Fibroblast of lung (primary cell): ENCODE measurements at places on chromosomes 6 and 20.

DNA sequence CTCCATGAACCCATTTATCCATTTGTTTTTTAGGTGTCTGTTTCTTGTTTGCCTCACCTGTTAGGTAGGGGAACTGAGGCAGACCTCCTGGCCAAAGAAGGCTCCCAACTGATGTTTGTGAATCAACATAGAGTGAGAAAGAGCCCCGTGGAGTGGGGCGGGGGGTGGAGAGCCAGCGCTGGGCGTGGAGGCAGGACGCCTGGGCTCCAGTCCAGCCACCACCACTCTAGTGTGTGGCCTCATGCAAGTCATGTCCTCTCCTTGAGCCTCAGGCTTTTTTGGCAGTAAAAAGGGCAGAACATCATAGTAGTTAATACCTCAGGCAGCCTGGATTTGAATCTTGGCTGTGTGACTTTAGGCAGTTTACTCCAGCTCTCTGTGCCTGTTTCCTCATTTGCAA is 42.2 kb upstream of the SCRT2 start:
- no peak for DNase-seq

DNA sequence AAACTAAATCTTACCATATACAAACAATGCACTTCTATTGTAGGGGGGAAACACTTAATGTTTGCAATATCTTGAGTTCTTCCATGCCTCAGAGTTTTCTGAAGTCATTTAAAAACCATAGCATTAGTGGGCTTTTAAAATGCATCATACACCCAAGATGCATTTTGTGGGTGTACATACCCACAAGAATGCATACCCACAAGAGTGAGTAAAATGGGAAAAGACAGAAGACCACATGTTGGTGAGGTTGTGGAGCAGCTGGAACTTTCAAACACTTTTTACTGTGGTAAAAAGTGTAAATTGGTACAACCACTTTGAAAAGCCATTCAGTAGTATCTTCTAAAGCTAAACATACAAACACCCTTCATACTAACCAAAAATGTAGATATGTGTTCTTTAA is 57.5 kb downstream of the CYB5R4 start:
- DNase-seq = peak; percentile 48

GRCh38 chr20:58852543-58853271 is at the start of gene GNAS:
GNAS (plus strand) TSS chr20:58852716.
- peak; percentile 56 for DNase-seq

DNA sequence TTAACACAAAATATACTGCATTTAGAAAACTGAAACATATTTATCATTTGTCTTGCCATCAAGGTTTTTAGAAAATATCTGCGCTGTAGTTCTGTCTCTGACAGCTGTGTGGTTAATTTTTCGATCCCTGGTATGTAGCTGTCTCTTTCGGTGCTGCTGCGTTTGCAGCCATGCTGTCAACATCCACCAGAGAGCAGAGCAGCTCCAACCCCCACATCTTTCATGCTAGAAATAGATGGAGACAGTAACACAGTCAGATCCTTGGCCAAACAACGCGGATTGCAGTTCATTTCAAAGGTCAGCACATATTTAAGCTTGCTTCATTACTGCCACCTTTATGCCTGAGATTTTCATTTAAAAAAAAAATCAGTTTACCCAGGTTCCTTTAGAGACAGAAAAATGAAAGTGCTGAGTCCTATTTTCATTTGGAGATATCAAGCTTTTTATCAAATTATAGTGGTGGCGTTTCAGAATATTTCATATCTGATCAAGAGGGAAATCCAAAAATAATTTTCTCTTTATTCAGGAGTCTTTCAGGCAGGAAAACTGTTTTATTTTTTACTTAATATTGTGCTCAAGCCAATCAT is 157.7 kb upstream of the MMS22L start:
- peak; percentile 38 for DNase-seq

GRCh38 chr6:107736713-107737396 is 87.3 kb downstream of the SCML4 start:
- no peak for DNase-seq

GRCh38 chr20:38418509-38419204 is 16.5 kb downstream of the SNHG17 start:
- peak; percentile 65 for DNase-seq

- no peak for DNase-seq
Measured at GRCh38 chr6:39830444-39830843, 38.3 kb downstream of the DAAM2 start.

DNA sequence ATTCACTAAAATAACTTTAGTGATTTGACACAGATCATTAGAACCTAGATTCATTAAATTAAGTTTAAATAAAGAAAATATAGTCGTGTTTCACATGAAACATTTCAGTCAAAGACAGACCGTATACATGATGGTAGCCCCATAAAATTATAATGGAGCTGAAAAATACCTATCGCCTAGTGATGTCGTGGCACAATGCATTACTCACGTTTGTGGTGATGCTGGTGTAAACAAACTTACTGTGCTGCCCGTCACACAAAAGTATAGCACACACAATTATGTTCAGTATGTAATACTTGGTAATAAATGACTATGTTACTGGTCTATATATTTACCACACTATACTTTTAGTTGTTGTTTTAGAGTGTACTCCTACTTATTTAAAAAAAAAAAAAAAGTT is 17.3 kb downstream of the DST start:
- DNase-seq = peak; percentile 15

- DNase-seq = no peak
Measured at GRCh38 chr20:1225263-1225782, 521 bp upstream of the RAD21L1 start.

- no peak for DNase-seq
Measured at GRCh38 chr6:7976485-7977056, 66.0 kb upstream of the TXNDC5 start.

- DNase-seq = no peak
Measured at GRCh38 chr6:28659250-28659566, 133.5 kb downstream of the GPX5 start.

DNA sequence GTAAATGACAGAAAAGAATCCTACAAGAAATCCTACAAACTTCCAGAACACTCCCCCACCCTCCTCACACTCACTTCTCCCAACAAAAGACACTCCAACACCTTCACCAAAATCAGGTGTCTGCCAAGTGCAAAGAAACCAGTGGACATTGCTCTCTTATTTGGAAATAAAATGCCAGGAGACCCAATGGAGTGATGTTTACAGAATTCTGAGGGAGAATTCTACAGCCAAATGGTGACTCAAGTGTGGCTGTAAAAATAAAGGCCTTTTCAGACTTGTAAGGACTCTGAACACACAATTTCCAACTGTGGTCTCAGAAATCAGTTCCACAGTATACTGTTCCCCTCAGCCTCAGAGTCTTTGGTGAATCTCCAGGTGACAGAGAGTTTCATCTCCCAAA is 109.6 kb upstream of the CARMIL1 start:
- peak; percentile 68 for DNase-seq

DNA sequence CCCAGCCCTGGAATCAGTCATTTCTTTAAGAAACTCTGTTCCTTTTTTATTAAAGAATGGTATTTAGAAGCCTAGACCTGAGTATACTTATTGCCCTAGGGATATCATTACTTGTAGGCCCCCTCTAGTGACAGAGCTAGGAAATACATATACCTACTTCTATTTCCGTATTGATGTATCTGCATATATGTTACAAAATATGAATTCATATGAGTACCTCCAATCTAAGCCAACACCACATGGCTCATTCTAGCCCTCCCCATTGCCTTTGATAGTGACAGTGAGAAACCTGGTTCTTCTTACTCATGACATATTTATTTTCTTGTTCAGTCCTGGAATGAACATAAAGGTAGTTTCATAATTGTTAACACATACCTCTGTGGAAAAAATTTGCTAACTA is 137.2 kb downstream of the FARS2 start:
- DNase-seq = peak; percentile 46

- no peak for DNase-seq
Measured at GRCh38 chr6:6569811-6570164, 18.7 kb upstream of the LY86 start.

- DNase-seq = no peak
Measured at GRCh38 chr6:116399287-116399686, 28.5 kb downstream of the DSE start.

DNA sequence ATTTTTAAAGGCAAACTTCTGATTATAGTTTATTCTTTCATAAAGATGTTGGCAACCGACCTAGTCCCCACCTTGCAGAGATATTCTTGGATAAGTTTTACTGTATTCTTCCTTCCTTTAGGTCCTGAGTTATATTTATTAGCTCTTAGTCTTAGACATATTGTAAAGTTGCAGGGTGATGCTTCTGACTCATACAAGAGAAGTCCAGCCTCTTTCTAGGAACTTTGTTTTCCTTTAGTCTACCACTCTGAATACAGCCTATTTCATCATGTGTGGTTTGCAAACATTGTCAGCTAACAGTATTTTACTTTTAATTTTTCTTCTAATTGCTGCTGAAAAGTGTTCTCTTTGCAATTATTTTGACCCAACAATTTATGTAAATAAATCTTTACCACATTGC is 686.7 kb downstream of the COL12A1 start:
- peak; percentile 86 for DNase-seq

DNA sequence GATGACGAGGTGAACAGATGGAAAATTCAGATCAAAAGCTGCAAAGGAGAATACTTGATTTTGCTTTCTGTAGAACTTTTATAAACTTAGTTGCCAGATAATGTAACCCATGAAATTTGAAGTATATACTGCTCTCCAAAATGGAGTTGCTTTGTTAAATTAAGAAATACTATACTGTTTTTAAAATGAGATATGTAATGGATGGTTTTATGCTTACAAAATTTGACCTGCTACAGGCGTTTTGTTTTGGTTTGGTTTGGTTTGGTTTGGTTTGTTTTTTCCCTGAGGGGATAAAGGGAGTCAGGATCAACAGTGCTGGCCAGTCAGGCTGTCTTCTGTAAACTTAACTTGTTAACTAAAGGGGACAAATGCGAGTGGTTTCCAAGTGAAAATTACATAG is 55.6 kb upstream of the KIF25 start:
- DNase-seq = no peak

DNA sequence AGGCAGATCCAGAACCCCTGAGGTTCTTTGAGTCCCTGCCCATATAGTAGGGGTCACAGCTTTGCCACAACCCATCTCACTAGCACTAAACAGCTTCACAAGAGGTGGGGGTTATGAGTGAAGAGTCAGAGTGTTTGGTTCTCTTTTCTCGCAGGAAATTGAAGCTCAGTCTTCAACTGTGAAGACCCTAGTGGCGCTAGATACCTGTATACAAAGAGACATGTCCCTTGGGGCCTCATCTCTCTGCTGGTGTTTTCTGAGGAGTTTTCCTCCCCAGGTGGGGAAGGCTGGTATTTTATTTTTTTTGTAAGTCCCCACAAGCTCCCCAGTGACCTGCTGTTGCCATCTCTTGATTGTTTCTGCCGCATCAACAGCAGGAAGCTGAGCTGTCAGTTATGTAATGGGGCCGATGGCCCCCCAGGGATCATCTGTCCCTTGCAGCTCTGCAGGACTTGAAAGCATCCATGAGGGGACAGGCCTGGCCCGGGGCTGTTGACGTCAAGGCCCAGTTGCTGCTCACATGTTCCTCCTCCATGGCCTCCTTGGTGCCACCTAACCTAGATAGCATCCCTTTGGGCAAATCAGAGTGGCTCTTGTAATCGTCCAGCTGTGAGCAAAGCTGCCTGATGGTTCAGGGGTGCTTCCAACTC is 23.1 kb downstream of the STK35 start:
- DNase-seq = no peak

DNA sequence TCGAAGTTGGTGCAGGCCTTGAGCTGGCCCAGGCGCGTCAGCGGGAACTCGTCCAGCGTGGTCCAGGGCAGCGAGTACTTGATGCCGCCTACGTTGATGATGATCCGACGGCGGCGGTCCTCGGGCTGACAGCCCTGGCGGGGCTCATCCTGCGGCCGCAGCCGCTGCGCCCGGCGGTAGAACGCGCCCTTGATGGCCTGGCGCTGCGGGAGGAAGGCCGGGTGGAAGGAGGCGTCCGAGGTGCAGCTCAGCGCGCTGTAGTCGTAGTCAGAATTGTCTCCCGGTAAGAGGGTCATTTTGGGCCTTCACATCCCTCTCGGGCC is 12.9 kb downstream of the KCNG1 start:
- DNase-seq = no peak

DNA sequence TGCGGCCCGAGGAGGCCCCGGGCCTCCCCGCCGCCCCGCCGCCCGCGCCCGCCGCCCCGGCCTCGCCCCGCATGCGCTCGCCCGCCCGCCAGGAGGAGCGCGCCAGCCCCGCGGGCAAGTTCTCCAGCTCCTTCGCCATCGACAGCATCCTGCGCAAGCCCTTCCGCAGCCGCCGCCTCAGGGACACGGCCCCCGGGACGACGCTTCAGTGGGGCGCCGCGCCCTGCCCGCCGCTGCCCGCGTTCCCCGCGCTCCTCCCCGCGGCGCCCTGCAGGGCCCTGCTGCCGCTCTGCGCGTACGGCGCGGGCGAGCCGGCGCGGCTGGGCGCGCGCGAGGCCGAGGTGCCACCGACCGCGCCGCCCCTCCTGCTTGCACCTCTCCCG is 1.5 kb downstream of the FOXQ1 start:
- no peak for DNase-seq

DNA sequence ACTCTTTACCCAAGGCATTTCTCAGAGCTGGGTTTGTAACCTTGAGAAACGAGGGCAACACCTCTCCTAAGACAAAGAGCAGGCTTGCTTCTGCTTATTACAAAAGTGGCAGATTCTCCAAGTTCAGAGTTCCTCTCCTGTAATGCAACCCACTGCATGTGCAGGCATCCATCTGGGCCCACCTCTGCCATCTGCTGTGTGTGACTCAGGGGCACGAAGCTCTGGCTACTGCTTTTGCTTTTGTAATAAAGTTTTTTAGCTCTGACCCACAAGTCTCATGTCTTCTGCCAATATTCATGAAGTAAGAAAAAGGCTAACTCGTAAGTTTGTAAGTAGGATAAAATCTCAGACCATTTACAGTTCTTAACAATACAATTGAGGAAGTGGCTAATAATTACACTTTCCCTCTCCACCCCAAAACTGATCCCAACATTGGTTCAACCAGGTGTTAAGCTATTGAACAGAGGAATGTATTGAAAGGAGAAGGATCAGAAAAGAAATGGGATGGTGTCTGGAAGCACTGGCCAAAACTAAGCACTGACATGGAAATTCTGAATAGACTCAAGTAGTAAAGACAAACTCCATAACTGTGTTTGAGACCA is 51.7 kb upstream of the SMLR1 start:
- peak; percentile 49 for DNase-seq

DNA sequence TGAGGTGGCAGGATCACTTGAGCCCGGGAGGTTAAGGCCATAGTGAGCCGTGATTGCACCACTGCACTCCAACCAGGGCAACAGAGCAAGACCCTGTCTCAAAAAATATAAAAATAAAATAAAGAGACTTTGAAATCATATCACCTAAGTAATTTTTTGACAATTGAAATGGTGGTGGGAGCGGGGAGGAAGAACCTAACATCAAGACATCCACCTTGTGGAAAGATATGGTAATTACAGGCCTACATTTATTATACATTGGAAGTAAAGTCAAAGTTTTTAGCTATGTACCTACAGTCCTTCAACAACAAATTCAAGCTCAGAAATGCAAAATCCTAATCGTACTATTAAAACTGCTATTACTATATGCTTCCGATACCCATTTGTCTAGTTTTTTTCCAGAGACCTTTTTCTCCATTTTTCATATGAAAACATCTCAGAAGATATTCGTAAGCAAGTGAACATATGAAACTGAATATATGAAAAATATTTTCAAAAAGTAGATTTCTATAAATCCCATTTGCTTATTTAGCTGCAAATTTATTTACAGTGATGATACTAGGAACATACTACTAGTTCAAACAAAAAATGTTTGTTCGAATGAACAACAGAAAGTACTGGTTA is 83.3 kb downstream of the SYCP2 start:
- peak; percentile 31 for DNase-seq
